Endodermal cell (in vitro differentiated cells): ENCODE measurements at places on chromosomes 13 and 19. TPM values are rescaled to one million over a fixed set of nuclear protein-coding genes. Genes with fewer than 3 reads are reported as not detected.

GRCh38 chr13:21413013-21413412 lies 46.1 kb downstream of the ZDHHC20 start:
- no peaks in the 10 kb centered on the region for H3K4me1 ChIP-seq
- no peak overlapping the region for H3K4me3 ChIP-seq
- DNase-seq: no peak
- peaks cover 51% of the 10 kb centered on the region for H3K36me3 ChIP-seq
- H3K27me3 ChIP-seq: no peaks in the 10 kb centered on the region
- no peak overlapping the region for H3K27ac ChIP-seq

ZNF135 gene
- 10.0 and 12.0 TPM in 2 replicates for total RNA-seq

DNA sequence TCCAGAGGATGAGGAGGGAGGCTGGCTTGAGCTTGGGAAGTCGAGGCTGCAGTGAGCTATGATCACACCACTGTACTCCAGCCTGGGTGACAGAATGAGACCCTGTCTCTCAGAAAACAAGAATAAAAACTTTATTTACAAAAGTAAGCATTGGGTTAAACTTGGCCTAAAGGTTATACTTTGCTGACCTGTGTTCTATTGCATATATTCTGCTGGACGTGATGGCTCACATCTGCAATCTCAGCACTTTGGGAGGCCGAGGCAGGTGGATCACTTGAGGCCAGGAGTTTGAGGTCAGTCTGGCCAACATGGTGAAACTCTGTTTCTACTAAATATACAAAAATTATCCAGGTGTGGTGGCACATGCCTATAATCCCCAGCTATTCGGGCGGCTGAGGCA lies 6.6 kb upstream of the ARHGEF18 start:
- H3K27ac ChIP-seq: no peak overlapping the region
- DNase-seq: no peak
- no peaks in the 10 kb centered on the region for H3K27me3 ChIP-seq
- no peaks in the 10 kb centered on the region for H3K36me3 ChIP-seq

DNA sequence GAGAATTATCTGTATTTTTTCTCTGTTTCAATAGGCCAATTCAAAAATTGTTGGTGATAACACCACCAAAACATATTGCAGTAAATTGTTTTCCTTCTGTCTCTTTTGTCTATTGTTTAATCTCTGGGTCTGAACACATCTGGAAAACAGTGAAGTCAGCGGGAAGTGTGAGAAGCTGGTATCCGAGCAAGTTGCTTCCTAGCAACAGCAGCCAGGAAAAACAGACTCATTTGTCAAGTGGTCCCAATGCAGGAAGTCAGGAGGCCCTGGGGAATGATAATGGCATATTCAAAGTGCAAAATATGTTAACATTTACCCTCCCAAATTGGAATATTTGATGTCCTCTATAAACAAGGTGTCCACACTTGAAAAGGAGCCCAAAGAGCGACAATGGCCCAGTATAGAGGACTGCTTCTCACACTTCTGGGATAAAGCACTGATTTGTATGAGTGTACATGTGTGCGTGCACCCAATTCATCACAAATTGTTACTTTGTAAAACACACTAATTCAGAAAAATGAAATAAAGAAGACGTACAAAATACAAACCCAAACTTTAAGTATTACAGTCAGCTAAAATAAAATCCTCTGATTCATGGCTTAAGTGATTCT lies 515.0 kb downstream of the TBC1D4 start:
- H3K4me1 ChIP-seq: peaks cover 7% of the 10 kb centered on the region
- peak overlapping the region; percentile 72 for H3K27ac ChIP-seq
- no peaks in the 10 kb centered on the region for H3K36me3 ChIP-seq
- no peaks in the 10 kb centered on the region for H3K27me3 ChIP-seq

GRCh38 chr19:10091370-10091687 lies 5.2 kb downstream of the SHFL start:
- no peak overlapping the region for H3K4me3 ChIP-seq
- DNase-seq: no peak
- no peaks in the 10 kb centered on the region for H3K36me3 ChIP-seq
- H3K4me1 ChIP-seq: no peaks in the 10 kb centered on the region
- peaks cover 28% of the 10 kb centered on the region for H3K27me3 ChIP-seq

PTH2 gene
- not detected in 2 replicates for total RNA-seq

DNA sequence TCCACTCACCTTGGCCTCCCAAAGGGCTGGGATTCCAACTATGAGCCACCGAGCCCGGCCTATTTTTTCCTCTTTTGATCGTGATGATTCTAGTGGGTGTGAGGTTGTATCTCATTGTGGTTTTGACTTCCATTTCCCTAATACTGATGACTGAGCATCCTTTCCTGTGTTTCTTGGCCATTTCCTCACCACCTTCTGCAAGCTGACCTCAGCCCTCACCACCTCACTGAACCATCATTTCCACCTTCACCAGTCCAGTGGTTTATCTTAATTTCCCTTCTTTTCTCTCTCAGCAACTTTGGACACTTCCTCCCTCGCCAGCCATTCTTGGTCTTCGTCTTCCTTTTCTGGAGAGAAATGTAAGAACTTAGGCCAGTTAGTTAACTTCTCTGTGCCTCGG lies 13.0 kb upstream of the BICRA start:
- DNase-seq: no peak
- H3K36me3 ChIP-seq: no peaks in the 10 kb centered on the region
- no peak overlapping the region for H3K4me3 ChIP-seq
- H3K4me1 ChIP-seq: peaks cover 2% of the 10 kb centered on the region

GPALPP1 gene
- total RNA-seq: 28.6 to 36.4 TPM (median 34.5 TPM) in 3 replicates

DNA sequence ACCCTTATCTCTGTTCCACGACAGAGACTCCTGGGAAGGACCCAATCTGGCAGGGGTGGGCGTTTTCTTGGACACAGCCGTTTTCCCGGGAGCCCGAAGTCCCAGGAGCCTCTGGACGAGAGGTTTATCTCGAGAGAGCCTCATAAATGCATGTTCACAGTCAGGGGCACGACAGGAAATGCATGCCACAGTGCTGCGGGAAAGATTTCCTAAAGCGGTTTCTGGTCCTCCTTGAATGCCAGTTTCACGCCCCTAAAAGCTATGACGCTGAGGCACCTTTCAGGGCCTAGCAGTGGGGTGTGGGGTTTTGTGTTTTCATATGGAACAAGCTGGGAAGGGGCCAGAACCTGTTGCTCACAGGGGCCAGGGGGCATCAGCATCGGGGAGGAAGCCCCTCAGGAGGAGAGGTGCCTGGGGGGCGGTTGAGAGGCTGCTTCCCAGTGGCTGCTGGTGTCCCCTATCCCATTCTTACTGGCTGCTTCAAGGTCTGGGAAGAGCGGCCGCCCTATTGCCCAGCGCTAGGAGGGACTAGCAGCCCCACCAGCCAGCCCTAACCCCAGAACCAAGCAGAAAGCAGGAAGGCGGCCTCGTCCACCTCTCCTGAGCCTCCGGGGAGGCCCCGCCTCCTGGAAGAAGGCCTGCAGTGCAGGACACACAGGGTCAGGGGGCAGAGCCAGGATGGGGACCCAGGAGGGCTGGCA lies 157.0 kb downstream of the KDM4B start:
- no peaks in the 10 kb centered on the region for H3K27me3 ChIP-seq
- H3K4me3 ChIP-seq: no peak overlapping the region
- peak; percentile 89 for DNase-seq
- H3K36me3 ChIP-seq: peaks cover 12% of the 10 kb centered on the region
- peaks cover 8% of the 10 kb centered on the region for H3K4me1 ChIP-seq
- H3K27ac ChIP-seq: peak overlapping the region; percentile 47

MEIOSIN gene
- 0.09 TPM in 1 of 2 replicates, not detected in the other for total RNA-seq

DNA sequence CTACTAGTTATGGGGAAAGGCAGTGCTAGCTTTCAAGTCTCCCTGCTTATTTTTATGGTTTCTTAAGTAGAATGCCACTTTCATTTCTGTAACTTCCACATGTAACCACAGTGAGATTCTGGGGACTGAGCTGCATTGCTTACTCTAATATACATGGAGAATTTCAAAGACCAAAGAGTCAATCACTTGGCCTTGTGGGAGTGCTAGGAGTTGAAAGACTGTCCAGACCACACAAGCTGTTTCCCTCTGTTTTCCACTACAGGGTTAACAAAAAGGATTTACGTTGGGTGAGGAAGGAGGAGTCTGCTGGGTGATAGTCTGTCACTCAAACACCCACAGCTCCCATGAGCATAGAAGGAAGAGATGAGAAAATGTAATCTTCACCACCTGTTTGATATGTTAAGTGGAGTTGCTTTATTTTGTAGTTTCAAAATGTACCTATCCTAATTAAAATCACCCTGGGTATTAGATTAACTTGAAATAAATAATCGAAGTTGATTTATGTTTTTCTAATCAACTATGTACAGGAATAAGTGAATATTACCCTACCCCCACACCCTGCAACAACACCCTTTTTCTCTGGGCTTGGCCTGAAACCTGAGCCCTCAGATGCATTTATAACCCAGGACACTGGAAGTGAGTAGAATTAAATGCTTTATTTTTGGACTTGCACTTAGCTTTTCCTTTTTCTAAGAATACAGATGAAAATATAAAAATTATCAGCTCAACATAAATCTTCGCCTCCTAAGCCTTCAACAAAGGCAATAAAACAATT lies 225.8 kb upstream of the SLC10A2 start:
- no peaks in the 10 kb centered on the region for H3K27me3 ChIP-seq
- H3K4me3 ChIP-seq: no peak overlapping the region
- no peaks in the 10 kb centered on the region for H3K36me3 ChIP-seq
- DNase-seq: no peak
- no peaks in the 10 kb centered on the region for H3K4me1 ChIP-seq
- no peak overlapping the region for H3K27ac ChIP-seq

UTP14C gene
- 12.6 to 22.0 TPM (median 22.0 TPM) in 3 replicates for total RNA-seq

DNA sequence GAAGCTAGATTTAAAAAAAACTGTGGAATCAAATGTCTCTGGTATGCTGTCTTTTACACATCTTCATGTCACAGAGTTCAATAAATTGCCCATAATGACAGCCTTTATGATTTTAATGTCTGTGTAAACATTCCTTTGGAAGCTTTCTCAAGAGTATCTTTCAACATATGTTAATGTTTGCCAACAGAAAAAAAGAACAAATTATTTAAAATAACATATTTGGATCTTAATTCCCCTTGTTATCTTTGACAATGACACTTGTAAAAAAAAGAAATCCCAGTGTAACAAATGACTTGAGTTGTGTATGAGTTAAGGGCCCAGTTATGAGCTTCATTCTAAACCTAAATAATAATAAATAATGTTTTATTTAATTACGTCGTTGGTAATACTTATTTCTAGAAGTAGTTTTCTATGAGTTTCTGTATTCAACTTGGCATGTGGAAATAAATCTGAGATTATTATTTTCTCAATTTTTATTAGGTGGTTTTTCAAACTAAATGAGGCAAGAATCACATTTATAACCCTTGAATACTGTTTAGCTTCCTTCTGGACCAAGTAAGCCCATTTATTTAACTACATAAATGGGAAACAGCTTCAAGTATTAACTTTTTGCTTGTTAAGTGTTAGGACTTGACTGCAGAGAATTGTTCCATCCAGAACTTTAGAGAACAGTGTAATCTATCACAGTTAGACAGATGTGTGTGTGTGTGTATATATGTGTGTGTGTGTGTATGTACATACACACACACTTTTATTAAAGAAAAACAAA lies 182.1 kb downstream of the POSTN start:
- H3K4me1 ChIP-seq: peaks cover 2% of the 10 kb centered on the region
- H3K27me3 ChIP-seq: no peaks in the 10 kb centered on the region

GFY gene
- total RNA-seq: 0.18 and 0.20 TPM in 2 replicates

- H3K27ac ChIP-seq: no peak overlapping the region
- no peaks in the 10 kb centered on the region for H3K27me3 ChIP-seq
- H3K4me1 ChIP-seq: peaks cover 6% of the 10 kb centered on the region
- no peak for DNase-seq
- H3K4me3 ChIP-seq: no peak overlapping the region
Measured at GRCh38 chr13:46602531-46602930, 49.6 kb downstream of the LRCH1 start.

- no peaks in the 10 kb centered on the region for H3K36me3 ChIP-seq
- no peaks in the 10 kb centered on the region for H3K4me1 ChIP-seq
- no peaks in the 10 kb centered on the region for H3K27me3 ChIP-seq
- no peak overlapping the region for H3K27ac ChIP-seq
- DNase-seq: no peak
Measured at GRCh38 chr13:75774176-75774575, 138.0 kb downstream of the LMO7 start.
